ENCODE measurements at places on chromosomes 5 and 9.

DNA sequence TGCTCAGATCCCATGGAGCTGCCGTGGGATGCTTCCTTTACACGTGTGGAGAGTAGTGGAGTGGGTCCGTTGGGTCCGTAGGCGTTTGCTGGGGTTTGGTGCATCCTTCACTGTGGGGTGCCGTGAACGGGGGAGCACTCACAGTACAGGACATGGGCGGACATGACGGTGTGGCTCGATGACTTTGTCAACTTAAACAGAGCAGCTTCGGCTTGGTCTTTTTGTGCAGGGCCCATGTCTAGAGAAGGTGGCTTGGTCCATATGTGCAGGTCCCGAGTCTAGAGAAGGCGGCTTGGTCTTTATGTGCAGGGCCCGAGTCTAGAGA lies 26.4 kb upstream of the EXOC3 start:
- DNase-seq, result no peak

DNA sequence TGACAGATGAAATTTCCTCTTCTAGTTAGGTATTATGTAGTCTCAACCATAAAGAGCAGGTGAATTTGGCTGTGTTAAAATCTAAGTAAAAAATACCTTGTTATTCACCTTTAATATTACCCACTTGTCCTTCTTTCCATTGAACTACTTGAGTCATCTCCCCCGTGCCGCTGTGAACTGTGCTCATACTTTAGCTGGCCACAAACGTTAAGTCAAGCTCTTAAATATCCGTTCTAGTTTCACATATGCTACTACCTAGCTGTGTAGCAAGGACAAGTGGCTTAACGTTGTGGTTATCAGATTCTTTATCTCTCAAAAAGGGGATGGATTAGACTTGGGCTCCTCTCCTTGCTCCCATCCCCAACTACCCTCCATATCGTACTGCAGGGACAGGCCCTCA lies 110.4 kb downstream of the EFNA5 start:
- no peak for DNase-seq

GRCh38 chr9:98989036-98990000 lies 45.6 kb downstream of the COL15A1 start:
- DNase-seq, result no peak

- DNase-seq, result no peak
Measured at GRCh38 chr9:84932915-84933527, 263.5 kb downstream of the NTRK2 start.

DNA sequence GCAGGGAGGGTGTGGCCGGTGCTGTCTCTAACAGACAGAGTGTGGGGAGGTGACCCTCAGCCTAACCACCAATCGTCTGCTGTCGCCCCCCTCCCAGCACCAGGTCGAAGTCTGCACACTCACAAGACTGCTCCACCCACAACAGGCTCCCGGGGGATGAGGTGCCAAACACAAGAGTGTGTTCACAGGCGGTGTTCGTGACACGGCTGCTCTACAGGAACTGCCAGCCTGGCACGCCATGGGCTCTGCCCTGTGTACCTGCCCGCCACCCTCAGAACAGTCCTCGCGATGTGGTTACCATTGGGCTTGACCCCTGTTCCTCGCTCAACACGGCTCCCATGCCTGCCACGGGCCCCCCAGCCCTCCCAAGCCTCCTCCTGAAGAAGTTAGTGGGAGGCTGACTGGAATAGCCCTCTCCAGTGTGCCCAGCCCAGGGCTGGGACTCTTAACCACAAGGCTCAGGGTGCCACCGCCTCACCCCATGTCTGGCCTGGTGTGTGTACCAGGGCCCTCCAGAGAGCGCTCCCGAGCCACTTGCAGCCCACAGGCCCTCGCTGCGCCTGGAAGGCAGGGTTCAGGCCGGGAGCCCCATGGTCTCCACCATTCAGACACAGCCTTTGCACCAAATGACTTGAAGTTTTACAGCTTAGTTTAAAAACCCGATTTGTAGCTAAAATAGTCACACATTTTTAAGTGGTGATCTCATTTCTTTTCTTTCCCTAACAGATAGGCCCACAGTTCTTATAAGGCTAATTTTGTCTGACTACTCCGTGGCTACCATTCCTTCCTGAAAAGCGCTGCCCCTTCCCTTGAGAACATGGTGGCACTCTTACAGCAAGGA lies 102.5 kb downstream of the CAMSAP1 start:
- DNase-seq, result no peak

DNA sequence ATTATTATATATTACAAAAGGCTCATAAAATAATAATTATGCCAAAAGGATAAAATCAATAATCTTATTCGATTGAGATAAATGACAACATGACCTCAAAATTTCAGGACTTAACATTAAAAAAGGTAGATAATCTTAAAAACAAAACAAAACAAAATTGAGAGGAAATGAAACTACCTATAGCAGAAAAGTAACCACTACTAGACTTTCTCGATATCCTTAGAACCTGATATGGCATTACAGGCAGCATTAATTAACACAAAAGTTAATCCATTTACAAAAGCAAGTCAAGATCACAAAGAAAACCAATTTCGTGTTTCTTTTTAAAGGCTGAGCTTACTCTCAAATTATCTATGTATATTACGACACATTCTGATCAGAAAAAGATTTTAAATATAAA lies 29.9 kb downstream of the TMEM161B start:
- DNase-seq, result no peak

GRCh38 chr9:107309271-107309670 lies 26.2 kb downstream of the RAD23B start:
- no peak for DNase-seq

- no peak for DNase-seq
Measured at GRCh38 chr5:88555674-88556073, 287.0 kb upstream of the TMEM161B start.

DNA sequence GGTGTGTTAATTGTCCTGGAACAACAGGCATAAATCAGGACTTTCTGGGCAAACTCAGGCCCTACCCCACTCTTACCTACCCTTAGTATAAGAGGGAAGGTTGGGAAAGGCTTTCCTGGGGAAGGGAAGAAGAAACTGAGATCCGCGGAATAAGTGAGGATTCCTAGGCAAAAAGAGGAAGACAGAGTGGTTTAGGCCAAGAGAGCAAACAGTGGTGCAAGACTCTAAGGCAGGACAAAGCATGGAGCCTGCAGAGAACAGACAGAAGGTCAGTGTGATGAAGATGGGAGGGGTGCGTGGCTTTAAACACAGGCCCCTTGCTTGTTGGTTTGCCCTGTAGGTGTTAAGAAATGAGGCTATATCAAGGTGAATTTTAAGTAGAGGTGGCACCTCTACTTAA lies 69.4 kb downstream of the TMC1 start:
- DNase-seq, result no peak

DNA sequence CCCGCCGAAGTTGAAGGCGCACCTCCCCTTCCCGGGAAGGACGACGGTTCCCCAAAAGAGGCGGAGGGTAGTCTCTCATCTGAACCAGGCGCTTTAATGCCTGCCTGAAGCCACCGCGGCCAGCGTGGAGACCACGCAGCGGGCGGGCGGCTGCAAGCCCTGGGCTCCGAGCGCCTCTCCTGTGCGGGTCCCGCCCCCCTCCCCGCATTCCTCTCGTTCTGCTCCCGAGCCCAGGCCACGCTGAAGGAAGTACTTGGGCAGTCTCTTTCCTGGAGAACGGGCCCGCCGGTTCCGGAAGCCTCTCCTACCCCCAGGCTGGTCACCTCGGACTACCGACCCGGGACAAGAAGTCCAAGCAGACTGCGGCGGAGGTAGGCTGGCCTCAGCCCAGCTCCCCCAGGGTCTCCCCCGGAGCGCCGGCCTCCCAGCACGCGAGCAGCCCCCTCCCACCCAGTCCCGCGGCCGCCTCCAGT lies 571 bp downstream of the PPIC start:
- DNase-seq, result no peak

DNA sequence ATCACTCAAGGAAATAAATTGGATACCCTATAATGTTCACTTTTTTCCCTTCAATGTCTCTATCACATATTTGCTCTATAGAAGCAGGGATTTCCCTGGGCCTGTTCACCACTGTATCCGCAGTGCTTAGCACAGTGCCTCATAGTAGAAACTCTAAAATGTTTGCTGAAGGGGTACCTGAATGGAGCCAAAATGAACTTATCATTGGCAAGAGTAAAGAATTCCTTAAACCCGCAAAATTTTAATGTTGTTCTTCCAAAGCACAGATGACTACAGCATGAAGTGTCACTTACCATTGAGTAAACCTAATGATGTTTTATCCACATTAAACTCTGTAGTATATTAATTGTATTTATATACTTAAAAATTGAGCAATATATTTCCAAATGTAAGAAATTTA lies 96.1 kb downstream of the JAKMIP2 start:
- DNase-seq, result no peak
